ENCODE measurements at places on chromosomes 13 and 19.
A peak's percentile ranks its signal among the peaks of the same experiment; 100 is the strongest.

- DNase-seq: no peak
These were observed 1700.1 kb upstream of the SLC10A2 start for GRCh38 chr13:104766319-104766718.

DNA sequence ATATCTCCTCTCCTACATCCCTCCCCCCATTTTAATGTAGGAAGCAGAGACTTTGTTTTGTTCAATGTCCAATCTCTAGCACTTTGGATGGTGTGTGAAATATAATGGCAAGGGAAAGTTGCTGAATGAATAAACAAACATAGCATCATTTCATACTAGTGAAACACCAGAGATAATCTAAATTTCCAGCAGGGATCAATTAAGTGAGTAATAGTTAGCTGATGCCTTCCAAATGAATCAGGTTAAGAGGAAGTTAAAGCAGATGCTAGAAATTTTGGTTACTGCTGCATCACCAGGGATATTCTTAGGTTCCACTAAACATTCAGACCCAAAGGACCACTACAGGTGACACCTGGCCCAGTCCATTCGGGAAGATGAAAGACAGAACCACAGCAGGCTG lies 8.1 kb downstream of the MRPS31 start:
- no peak for DNase-seq

DNA sequence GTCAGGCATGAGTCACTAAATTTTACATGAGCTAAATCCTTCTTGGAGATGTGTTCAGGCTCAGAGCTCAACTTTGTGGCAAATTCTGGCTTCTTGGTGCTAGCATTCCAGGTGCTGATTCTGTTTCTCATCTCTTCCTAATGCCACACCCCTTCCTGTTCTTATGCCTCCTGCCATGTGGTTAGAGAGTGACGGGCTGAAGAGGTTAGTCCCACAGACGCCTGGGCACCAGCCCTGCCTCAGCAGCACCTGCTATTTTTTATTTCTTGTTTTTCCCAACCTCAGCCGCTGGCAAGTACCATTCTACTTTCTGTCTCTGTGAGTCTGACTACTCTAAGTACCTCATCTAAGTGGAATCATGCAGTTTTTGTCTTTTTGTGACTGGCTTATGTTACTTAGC lies 329.5 kb downstream of the KCNRG start:
- peak; percentile 22 for DNase-seq

- peak; percentile 54 for DNase-seq
These were observed 161.5 kb downstream of the MZT1 start for GRCh38 chr13:72565893-72566292.

DNA sequence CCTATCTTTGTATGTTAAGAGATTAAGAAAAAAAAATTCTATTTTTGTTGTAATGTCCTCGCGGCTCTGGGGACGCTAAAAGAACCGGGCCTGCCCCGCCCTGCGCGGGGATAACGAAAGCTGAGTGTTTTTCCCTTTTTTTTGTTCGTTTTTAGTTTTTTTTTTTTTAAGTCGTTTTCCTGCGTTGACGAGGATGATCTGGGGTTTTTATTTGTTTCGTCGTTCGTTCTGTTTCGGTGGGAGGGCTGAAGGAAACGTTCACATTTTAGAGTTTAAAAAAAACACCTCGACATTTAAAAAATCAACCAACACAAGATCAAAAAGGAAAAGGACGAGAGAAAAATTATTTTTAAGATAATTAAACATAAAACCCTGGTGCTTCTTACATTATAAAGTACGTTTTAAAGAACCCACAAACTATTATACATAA lies 5.6 kb downstream of the LYL1 start:
- no peak for DNase-seq

DNA sequence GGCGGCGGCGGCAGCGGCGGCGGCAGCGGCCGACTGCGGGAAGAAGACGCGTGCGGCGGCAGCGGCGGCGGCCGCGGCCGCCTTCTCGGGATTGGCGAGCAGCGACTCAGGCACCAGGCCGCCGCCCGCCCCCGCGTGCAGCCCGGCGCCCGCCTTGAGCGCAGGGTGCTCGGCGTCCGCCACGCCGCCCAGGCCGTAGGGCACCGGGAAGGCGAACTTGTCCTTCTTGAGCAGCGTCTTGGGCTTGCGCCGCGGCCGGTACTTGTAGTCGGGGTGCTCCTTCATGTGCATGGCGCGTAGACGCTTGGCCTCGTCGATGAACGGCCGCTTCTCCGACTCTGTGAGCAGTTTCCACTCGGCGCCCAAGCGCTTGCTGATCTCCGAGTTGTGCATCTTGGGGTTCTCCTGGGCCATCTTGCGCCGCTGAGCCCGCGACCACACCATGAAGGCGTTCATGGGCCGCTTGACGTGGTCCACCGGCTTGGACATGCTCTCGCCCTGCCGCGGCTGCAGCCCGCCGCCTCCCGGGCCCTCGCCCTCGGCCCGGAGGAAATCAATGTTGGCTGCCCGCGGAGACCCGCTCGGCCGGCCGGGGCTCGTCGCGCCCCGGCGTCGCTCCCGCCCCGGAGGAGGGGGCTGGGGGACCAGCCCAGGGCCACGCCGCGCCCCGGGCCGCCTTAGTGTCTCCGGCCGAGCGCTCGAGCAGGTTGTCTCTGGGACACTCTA lies 621 bp downstream of the SOX21 start:
- peak; percentile 44 for DNase-seq

- no peak for DNase-seq
These were observed 7.3 kb upstream of the SOX1 start for GRCh38 chr13:112059457-112060281.

- DNase-seq: no peak
These were observed 46.9 kb downstream of the PAN3 start for GRCh38 chr13:28185256-28185655.

- no peak for DNase-seq
These were observed 93.2 kb upstream of the CSNK1A1L start for GRCh38 chr13:37198629-37199028.

GRCh38 chr13:72150502-72150901 lies 283.5 kb upstream of the DACH1 start:
- DNase-seq: no peak

GRCh38 chr13:29859971-29860370 lies 9.6 kb upstream of the UBL3 start:
- peak; percentile 83 for DNase-seq

DNA sequence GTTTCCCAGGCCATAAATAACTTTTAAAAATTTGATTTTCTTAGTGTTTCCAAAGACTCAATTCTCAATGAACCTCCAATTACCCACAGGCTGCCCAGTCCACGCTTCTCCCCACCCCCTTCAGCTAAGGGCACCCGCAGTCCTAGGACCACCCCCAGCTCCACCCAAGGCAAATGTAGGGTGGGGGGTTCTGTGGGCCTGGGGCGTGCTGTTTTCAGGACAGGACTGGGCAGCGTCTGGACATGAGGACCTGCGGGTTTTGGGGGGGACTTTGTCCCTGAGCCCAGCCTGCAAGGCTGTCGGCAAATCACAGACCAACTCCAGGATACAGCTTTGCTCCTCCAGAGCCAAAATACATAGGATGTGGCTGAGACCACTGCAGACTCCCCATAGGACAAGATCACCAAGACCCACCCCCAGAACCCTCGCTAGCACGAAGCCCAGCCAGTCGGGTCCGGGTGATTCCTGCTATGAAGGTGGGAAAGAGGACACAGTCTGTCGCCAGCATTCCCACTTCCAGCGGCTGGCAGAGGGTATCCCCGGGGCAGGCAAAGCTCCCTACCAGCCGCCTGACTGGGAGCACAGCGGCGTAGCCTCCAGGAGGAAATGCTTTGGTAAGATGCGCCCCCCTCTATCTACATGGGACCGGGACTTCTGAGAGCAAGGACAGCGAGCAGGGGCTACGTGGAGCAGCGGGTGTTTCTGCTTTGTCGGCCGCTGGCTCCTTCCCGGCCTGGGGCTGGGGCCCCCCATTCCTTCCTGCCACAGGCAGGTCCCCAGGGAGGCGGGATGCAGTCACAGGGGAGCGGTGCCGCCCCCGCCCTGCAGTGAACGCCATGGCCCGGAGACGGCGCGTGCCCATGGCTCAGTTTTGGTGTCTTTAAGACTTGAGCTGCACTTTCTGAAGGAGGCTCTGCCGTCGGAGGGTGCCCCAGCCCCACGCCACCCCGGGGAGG lies 1.6 kb upstream of the TIMM13 start:
- DNase-seq: no peak

DNA sequence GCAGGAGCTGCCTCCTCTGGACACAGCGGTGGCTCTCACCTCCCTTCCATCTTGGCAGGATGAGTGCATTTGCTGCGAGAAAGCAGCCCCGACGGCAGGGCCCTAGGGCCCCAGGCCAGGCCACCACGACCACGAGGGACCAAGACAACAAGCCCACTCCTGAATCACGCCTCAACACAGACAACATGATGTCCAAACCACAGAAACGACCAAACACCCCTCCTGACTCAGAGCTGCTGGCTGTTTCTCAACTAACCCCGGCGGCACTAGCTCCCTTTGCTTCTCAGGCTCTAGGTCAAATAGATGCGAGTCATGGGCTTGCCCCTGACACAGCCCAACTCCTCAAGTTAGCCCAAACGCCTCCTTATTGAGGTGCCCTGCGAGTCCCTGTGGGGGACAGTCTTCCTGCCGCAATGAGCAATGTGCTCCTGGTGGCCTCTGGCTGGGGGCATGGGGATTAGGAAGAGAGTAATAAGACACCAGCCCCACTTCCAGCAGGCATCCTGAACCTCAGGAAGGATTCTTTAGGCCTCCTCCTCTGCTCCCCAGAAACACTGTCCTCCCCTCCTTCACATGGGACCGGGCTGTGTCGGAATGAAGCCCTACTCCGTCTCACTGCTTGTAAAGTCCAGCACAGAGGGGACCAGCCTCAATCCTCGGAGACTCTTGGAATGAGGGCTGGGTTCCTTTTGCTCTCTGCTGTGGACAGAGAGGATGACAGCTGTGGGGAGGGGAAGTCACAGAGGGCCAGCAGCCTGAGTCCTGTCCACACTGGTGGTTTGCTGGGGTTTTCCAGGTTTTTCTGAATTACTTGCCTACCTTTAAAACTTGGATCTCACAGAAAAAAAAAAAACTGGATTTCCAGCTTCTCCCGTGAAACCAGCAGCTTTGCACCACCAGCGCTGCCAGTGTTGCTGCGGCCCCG lies 6.9 kb upstream of the ATF5 start:
- DNase-seq: peak; percentile 59

GRCh38 chr19:16541526-16542044 lies 652 bp downstream of the CHERP start:
- DNase-seq: peak; percentile 31

DNA sequence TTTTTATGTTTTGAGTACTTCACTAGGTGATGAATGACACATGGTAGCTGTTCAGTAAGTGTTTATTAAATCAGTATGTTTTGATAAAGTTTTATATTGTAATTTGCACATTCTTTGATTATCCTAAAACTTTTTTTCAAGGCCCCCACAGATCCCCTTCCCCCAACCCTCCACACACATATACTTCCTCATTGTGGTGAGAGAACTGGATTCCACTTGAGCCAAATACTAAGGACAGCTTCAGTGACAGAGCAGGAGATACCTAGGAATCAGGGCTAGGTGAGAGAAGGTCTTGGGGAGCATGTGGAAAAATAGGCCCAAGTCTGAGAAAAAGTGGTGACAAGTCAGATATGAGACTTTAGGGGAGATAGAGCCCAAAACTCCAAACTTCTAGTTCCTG lies 174.6 kb downstream of the TDRD3 start:
- DNase-seq: no peak

DNA sequence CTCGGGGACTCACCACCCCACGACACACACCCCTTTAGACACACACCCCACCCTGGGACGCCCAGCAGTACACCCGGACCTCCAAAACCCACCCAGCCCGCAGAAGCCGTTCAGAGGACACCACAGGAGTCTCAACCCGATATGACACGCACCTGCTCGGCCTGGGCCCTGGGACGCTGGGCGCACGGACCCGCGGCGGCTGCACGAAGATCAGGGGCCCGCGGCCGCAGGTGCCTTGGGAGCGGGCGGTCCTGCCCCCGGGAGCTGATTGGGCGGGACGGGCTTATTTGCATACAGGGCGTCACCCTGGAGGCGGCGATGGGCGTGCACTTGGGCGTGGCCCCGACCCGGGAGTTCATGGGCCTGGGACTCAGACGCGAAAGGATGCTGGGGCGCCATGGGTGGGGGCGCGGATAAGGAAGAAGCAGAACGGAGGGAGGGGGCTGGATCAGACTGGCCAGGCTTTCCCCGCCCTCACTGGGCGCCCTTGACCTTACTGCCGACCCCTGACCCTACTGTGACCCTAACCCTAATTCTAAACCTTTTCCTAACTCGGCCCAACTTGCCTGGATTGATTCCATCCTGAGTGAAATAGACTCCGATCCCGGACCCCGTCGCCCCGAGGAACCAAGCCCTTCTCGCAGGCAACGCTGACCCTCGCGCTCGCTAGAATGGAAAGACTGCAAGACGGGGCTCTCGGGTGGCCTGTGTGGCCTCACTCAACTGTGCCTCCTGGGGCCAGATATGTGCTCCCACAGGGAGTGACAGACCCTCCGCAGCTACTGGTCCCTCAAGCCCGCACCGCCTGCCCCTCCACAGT lies at the start of gene MEF2B:
Gene MEF2B, minus strand, starts transcription at position 211 of the 820 bp plus-strand sequence. CDS start 19,528 bp downstream, outside the sequence.
- peak; percentile 79 for DNase-seq

DNA sequence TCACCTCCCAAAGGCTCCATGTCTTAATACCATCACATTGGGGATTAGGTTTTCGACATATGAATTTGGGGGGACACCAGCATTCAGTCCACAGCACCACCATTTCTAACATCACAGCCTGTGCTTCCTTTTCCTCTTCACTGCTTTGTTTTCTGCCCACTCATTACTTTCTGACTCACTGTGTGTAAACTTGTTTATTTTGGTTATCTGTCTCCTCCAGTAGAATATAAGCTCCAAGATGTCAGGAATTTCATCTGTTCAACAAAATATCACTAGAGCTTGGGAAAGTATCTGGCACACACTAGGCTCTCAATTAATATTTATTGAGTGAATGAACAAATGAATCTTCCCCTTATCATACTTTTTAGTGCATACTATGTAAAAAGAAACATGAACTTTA lies 152.0 kb downstream of the NUFIP1 start:
- DNase-seq: peak; percentile 34

Data from epithelial cell of esophagus (primary cell).